Right forelimb (tissue), 1 donor: ENCODE measurements at places on chromosomes 2 and 18.

DNA sequence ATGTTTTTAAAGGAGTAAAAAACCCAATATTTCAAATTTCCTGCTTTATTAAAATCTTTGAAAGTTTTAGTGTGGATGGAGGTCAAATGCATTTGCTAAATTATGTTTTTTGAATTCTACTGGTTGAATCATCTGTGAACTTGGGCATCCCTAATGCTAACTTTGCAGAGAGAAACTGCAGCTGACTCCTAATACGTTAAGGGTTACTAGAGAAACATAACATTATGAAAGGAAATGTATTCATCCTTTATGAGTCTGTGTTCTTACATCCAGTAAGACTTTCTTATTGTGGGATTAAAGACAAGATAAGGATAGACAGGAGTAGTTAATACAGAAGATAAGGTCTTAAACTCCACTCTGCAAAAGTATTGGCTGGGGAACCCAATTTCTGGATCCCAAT lies 140.6 kb downstream of the FAM124B start:
- no peak for DNase-seq

- peak; percentile 58 for DNase-seq
These were observed 21.2 kb upstream of the EPAS1 start for GRCh38 chr2:46275995-46276394.

DNA sequence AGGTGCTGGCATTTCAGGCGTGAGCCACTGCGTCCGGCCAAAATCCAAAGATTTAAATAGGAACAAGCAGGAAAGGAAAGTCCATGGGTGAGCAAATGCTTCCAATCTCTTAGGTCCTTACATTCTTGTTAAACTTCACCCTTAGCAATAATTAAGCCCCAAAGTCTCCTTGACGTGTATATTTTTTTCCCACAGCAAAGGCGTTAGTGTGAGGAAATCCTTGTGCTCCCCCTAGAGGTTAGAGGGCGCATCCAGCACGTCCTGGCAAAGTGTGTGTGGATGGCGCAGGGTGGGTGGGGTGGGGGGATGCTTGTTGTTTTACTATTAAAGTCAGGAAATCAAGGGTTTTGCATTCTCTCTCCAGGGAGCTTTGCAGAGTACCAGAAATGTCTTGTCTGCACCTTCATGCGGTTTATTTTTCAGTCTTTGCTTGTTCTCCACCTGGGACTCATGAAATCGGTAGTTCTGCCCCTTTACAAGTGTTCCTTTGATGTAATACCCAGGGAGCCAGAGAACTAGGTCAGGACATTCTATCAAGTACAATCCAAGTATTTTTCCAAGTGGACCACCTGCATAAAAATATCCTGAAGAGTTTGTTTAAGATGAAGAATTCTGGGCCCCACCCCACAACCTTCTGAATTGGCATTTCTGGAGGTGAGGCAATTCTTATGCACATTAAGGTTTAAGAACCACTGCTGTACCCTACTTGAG lies 22.2 kb upstream of the ITSN2 start:
- peak; percentile 68 for DNase-seq

DNA sequence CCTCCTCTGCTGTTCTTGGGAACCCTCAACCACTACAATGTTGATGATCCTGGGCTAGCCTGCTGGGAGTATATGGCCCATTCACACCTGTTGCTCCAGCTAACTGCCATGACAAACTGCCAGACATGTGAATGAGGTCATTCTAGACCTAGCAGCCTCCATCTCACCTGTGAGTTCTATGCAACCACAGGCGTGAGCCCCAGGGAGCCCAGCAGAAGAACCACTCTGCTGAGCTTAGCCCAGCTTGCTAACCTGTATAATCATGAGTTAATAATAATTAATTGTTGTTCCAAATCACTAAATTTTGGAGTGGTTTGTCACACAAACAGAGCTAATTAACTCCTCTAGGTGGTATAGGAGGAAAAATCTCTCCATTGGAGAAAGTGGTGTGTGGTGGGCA lies 24.7 kb upstream of the CELF4 start:
- DNase-seq = no peak

DNA sequence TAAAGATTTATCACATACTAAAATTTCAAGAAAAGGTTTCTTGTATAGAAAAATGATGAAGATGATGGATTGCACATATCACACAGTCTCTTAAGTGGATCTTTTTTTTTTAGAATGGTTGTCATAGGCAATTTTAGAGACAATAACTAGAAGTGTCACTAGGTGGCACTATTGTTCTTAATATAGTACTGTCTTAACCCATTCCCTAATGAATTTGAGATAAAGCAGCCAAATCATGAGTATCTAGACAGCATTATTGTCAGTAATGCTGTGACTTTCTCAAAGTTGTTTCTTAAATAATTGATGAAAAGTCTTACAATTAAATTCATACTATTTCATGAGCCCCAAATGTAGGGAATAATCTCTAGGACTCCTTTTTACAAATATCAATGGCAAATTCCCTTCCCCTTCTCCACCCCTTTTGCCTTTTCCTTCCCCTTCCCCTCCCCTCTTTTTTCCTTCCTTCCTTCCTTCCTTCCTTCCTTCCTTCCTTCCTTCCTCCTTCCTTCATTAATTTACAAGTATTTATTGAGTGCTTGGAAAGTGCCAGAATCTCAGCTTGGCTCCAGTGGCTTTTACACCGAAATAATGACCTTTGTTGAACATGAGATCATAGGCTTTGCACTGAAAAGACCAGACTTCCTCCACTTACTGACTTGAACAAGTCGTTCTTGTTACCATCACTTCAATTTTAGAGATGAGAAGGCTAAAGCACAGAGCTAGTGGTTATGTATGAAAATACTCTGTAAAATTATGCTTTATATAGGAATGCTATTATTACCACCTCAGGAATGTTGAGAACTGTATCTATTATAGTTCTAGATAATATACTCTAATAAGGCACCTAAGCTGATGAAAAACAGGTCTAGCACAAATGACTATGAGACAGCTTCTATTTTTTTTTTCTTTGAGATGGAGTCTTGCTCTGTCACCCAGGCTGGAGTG lies 19.8 kb downstream of the MYL12B start:
- DNase-seq = no peak

DNA sequence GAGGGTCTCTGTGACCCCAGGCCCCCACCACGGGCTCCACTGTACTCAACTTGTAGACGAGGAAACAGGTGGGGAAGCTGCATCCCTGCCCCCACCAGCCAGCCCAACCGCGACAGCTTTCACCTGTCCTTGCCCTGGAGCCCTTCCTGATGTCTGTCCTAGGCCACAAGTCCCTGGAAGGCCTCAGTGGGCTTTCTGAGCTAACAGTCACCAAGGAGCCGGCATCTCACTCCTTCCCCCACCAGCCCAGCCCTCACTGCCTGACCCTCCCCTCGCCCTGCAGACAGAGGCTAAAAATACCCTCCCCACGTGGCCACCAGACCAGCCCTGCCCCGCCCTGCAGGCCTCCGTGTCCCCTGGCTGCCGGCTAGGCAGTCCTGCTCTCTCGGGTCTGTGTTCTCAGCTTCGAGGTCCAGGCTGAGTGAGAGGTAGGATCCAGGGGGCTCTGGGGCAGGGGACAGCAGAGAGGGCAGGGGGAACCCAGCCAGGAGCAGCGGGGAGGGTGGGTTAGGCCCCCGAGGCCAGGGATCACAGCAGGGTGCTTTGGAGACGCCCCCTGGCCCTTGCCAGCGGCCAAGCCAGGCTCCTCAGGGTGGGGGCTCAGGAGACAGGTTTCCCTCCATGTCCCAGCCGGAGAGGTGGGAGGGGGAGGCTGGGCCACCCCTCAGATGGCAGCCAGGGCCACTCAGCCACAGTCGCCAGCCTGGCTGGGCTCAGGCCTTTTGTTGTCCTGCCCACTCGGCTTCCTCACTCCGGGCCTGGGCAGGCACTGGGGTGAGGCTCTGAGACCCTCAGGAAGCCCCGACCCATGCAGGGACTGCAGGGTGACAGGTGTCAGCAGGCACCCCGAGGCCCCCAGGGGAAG lies at the start of gene KLHL30:
Gene KLHL30 (plus strand): TSS at position 338 of the 865 bp plus-strand sequence. CDS start 2,087 bp downstream, outside the sequence.
- DNase-seq = peak; percentile 70

- DNase-seq = no peak
These were observed 35.8 kb downstream of the SLC9A4 start for GRCh38 chr2:102508863-102509262.

GRCh38 chr2:43540021-43540779 lies 55.6 kb downstream of the THADA start:
- peak; percentile 46 for DNase-seq

GRCh38 chr2:16194530-16194929 lies 254.2 kb downstream of the MYCN start:
- DNase-seq = no peak

GRCh38 chr2:105600949-105601794 lies 143.5 kb upstream of the NCK2 start:
- no peak for DNase-seq

- DNase-seq = no peak
These were observed 10.1 kb downstream of the UGP2 start for GRCh38 chr2:63851691-63852311.

GRCh38 chr2:71813807-71814470 lies 333.7 kb downstream of the CYP26B1 start:
- DNase-seq = no peak

- DNase-seq = no peak
These were observed 129.7 kb downstream of the LRP2 start for GRCh38 chr2:169232551-169233154.

DNA sequence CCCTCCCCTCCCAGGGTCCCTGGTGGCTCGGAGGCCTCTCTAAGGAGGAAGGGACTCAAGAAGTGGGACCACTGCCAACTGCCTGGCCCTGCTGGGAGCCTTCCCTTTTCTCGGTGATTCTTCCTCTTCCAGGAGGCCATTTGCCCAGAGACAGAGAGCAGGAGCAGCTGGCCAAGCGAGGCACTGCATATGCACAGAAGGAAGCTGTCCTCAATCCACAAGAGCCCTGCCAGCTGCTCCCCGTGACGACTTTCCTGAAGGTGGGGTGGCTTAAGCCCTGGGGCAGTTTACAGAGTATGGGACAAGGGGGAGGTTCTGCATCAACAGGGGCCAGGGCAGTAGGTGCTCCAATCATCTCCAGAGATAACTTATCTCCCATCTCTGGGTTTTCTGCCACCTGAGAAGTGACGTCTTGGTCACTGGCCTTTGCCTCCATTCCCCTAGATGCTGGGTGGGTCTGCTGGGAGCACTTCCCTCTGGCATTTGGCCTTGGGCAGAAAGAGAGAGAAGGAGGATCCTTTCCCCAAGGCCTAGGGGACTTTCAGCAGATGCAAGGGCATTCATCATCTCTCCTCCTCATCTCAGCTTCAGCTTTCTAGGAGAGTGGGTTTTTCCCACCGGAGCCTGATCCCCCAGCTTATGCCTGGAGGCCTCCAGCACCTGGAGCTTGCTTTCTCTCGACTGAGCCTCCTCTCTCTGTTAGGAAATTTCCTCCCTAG lies 28.5 kb downstream of the CIB4 start:
- DNase-seq = no peak

DNA sequence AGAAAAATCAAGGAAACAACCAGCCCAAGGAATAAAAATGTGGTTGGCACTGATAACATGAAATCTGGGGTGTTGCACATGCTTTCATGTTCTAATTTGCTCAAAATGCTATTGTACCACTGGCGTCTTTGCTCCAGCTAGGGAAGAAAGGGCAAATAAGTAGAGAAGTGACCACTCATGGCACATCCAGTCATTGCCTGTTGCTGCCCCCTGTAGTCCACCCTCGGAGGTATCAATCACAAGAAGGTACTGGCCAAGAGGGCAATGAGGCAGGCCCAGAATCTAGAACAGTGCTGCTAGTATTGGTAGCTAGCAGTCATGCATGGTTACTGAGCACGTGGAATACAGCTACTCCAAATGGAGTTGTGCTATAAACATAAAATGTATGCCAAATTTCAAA lies 213.4 kb downstream of the CDCA7 start:
- DNase-seq = no peak

GRCh38 chr18:3595369-3596273 lies 145.6 kb downstream of the TGIF1 start:
- DNase-seq = no peak

DNA sequence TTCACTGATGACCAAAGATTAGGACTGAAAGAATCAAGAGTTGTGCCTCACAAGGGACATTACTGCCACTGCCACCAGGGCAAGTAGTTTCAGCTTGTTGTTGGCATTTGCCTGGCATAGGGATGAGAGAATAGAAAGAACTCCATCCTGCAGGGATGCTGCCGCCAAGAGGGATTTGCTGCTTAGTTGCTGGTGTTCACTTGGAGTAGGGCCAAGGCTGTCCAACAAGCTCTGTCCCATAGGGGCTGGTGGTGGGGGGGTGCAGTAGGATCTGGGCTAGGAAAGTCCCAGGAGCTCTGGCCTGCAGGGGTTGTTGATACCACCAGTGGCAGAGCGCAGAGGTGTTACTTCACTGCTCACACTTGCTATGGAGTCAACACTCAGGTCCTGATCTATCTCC lies 84.9 kb upstream of the MGAT4A start:
- no peak for DNase-seq

DNA sequence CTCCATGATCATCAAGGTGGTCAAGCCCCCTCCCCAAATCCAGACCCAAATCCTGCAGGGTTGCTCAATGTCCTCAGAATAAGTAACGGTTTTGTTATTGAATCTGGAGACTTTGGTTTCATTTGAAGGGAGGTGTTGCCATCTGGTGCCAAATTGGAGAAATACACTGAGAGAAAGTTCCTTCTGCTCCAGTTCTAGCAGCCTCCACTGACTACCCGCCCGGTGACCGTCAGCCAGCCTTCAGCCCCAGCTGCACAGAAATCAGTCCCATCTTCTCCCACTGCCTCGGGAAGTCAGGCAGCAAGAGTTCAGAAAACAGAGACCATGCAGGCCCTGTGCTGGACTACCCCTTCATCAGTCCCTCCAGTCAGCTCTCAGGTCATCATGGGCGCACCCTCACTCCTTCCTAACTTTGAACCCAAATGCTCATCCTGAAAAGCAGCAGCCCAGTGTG lies 38.7 kb downstream of the PKDCC start:
- peak; percentile 76 for DNase-seq

GRCh38 chr2:79248776-79249175 lies 89.2 kb upstream of the REG3A start:
- DNase-seq = no peak

GRCh38 chr2:149458502-149458901 lies 128.1 kb downstream of the LYPD6 start:
- no peak for DNase-seq

DNA sequence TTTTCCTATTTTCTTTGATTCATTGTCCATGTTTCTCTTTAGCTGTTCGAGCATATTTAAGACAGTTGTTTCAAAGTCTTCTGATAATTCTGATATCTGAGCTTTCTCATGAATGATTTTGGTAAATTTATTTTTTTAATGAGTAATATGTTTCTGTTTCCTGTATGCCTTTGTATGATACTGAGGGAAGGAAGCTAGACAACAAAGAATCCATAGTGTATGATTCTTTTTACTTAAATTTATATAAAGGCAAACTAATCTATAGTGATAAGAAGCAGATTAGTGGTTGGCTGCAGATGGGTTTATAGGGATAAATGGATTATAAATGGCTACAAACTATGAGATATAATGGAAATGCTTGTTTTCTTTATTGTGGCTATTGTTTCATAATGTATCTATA lies 352.7 kb upstream of the CDH2 start:
- DNase-seq = no peak
